ENCODE measurements at places on chromosomes 4 and X.

GRCh38 chr4:98656886-98657285, 1.5 kb downstream of the TSPAN5 start:
- DNase-seq = no peak

DNA sequence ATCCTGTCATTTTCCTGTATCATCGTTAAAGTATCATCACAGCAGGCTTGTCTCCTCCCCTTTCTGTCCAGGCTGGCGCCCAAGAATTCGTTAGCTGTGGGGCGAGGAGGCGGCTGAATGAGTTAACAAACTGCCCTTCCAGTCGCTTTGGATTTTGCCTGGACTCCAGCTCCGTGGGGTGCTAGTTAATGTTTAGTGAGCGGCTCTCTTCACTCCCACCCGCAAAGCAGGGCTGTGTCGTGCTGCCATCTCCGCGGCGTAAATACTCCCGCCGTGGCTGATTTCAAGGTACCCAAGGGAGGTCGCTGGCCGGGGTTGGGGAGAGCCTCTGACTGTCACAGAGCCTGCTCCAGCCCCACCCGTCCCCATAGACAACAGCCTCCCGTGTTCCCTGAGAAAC, 44.9 kb upstream of the SPRY1 start:
- no peak for DNase-seq

GRCh38 chr4:40514497-40514951, 115.1 kb downstream of the RBM47 start:
- no peak for DNase-seq

DNA sequence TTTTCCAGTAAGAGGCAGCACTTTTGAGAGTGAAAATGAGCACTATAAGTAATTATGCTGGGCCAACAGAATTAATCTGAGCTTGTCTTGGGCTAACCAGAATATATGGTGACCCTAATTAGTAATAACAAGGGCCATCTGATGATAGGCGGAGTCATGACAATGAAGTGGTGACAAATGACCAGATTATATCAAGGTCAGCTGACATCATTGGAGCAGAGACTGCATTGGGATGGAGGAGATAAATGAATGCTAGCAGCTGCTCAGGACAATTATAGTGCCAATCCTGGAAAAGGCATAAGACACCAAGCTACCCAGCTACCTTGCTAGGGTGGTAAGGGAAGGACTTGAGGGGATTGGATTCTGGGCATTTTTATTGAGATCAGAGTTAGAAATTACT, 1548.7 kb downstream of the RPA4 start:
- no peak for DNase-seq

GRCh38 chr4:129334136-129334535, 238.2 kb downstream of the C4orf33 start:
- no peak for DNase-seq

GRCh38 chrX:9862525-9862924, 76.3 kb downstream of the SHROOM2 start:
- no peak for DNase-seq

GRCh38 chr4:100738196-100739165, 220.7 kb upstream of the EMCN start:
- DNase-seq = peak; percentile 39

Data from SW 1271 (cell line).